SHP77 treated with DMSO at 0.1 percent for 48 hours (cell line): ENCODE measurements at places on chromosomes 5 and 9.

DNA sequence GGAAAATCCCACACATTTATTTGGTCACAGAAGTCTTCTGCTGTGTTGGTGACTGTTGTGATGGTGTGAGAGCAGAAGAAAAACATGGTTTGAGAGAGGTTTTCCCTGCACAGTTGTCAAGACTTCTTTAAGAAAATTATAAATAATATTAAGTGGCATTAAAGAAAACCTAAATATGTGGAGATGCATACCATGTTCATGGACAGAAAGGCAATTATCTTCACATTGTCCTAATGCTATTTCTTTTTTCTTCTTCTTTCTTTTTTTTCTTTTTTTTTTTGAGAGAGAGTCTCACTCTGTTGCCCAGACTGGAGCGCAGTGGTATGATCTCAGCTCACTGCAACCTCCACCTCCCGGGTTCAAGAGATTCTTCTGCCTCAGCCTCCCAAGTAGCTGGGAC is 24.3 kb upstream of the ERGIC1 start:
- no peak for DNase-seq

DNA sequence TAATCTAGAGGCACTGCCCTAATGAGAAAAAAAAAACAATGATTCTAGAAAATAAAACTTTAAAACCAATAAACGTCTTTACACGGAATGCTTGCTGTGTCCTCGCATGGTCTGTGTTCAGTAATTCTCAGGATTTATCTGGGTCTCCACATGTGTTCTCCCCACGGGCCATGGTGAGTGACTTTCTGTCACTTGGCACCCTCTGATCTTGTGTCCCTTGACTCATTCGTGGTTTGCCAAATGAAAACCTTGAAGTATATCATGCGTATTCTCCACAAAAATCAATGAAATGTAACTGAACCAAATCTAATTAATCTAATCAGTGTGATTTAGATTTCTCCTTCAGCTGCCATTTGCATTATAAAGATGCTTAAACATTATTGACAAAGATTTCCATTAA is 48.0 kb downstream of the UBE2QL1 start:
- no peak for DNase-seq

DNA sequence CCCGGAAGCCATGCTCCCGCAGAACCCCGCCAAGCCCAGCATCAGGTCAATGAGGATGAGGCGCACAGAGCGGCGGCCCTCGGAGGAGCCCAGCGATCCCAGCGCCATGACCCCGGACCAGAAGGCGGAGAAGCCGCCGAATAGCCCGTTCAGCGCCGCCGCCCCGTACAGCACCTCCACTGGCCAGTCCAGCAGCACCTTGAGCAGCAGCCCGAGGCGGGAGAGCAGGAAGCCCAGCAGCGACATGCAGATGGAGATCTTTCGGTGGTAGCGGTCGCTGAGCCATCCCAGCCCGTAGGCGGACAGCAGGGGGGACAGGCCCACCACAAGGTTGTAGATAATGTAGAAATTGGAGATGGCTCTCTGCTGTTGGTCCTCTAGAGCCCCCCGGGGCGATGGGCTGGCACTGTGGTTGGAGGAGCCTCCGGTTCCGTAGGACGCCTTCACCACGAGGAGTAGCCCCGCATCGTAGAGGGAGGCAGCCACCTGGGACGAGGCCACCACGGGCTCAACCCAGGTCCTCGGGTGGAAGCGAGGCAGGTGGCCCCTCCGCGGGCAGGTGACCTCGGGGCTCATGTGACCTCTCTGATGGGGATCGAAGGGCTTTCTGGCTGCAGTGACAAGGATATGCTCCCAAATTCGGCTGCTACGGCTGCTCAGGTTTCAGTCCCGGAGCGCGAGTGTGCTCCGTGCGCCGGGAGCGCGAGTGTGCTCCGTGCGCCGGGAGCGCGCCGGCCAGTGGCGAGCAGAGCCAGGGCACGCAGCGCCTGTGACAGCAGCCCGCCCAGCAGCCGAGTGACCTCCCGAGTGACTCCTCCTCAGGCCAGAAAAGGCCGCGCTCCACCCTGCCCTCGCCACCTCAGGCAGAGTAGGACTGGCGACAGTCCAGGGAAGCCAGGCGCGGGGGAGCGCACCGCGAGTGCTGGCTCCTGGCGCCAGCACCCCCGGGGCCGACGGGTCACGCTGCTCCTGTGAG is at the start of gene SLC46A2:
Gene SLC46A2 (minus strand): TSS at position 771 of the 976 bp plus-strand sequence. CDS start 195 bp downstream, at position 576.
- no peak for DNase-seq

GRCh38 chr9:38253200-38253599 is 139.3 kb upstream of the ALDH1B1 start:
- no peak for DNase-seq

DNA sequence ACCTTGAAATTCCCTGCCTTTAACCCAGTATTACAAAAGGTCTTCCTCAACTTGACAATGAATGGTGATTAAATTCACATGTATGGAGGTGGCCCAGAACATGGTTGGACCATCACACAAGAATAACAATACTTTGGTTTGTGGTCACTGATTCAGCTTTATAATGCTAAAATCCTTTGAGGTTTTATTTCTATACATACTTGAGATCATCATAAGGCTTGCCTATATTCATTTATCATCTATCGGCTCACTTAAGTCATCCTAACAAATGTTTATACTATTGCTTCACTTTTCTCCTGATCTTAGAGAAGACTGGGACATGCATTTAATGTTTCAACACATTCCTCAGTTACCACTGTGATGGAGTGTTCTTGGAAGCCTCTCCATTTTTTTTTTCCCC is 191.3 kb downstream of the DMAC1 start:
- DNase-seq = no peak

DNA sequence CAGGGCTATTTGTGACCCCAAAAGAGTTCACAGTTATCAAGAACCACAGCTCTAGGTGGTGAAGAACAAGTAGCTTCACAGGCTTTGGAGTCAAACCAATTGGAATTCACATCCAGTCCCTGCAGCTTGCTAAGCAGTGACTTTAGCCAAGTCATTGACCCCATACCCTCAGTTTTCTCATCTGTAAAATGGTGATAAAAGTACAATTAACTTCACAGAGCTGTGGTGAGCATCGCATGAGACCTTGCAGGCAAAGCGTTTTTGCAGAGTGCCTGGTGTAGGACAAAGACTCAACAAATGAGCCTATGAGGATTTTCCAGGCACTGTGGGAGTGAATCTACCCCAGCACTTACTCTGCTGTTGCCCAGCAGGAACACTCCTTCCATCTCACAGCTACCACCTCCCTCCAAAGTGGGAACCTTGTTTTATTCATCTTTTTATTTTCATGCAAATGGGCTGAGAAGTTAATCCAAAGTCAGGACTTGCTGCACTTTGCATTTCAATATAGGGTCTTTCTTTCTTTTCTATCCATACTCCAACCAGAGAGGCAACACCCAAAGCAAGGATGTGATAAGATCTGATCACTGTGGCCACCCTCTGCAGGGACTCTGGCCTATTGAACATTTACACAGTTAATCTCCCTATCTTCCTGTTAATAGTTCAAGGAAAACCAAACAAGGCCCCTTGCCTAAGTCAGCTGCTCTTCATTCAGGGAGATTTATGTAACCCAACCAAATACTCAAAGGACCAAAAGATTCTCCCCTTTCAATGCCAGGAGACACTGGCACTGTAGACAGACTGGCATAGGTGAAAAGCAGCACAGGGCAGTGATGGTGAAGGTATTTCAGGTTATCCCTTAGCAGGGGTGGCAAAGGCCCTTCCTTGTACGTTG is 41.9 kb downstream of the ABCA1 start:
- no peak for DNase-seq

DNA sequence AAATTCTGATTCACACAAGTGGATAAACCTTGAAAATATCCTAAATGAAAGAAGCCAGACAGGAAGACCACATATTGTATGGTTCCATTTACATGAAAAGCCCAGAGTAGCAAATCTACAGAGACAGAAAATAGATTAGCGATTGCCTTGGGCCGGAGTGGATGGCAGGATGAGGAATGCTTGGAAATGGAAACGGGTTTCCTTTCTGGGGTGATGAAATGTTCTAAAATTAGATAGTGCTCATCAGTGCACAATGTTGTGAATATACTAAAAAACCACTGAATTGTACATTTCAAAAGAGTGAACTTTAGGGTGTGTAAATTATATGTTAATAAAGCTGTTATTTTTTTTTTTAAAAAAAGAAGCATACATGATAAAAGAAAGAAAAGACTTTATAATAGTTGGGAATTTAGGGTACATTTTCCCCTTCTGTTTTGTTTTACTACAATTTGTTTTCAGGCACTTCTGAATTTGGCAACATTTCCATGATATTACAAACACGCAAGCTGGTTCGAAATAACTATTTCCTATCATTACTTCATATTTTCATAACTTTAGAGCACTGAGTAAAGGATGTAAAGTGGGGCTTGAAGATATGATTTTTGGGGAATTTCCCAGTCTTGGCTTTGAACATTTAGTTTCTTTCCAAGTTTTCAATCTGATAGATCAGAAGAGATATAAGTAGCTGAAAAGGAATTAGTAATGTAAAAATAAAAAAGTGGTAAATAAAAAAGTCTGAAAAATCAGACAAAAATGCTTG is 23.9 kb downstream of the SLC35A4 start:
- no peak for DNase-seq

DNA sequence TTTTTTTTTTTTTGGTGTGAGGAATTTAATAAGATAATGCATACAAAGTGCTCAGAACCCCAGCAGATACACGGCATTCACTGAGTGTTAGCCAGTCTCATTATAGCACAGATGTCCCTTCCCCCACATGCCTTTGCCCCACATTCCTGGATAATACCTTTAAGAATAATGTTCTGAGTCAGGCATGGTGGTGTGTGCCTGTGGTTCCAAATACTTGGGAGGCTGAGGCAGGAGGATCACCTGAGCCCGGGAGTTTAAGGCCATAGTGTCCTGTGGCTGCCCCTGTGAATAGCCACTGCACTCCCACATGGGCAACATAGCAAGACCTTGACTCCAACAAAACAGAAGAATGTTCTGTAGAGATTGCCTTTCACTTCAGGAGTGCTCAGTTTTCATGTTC is 24.2 kb upstream of the ANKRD18A start:
- no peak for DNase-seq

DNA sequence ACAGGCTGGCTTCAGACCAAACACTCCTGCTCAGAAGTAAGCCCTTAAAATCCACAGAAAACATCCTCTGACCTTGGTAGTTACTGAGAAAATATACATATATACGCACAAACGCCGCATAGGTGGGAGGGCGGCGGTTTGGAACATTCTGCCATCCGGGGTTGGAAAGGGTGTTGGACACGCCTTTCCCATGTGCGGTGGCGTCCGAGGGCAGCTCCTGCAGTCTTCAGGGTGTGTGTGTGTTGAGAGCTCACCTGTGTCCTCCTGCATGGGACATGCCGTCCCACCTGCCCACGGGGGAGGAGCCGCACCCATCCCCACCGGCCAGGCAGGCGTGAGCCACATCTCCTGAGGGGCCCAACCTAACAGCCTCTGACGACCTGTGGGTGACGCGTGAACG is 28.2 kb downstream of the SLC9A3 start:
- no peak for DNase-seq

GRCh38 chr5:79011219-79011836 is 26.2 kb upstream of the ARSB start:
- DNase-seq = no peak

DNA sequence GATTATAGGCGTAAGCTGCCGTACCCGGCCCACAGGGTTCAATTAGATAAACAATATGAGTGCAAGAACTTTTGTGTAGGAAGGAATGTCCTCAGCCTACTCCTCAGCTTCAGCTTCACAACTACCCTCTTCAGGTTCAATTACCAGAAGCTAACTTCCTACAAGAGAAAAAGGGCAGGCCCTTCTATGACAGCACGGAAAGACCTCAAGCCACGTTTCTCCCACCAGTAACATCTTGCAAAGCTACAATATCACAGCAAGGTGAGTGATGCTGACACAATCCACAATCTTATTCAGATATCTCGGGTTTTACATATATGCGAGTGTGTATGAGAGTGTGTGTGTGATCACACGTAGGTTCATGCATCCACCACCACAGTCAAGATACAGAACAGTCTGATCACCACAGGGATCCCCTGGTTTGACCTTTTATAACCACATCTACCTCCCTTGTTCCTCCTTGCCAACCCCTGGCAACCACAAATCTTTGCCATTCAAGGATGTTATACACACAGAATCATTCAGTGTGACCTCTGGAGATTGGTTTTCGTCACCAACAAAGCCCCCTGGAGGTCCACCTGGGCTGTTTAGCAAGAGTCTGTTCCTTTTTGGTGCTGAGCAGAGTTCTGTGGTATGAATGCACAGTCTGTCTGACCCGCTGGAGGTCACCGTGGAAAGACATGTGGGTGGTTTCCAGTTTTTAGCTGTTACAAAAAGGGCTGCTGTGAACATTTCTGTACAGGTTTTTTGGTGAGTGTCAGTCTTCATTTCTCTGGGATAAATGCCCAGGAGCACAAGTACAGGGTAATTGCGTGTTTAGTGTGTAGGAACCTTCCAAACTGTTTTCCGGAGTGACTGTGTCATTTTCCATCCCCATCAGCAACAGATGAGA is 38.2 kb downstream of the IPPK start:
- no peak for DNase-seq

- no peak for DNase-seq
Measured at GRCh38 chr9:89426384-89426961, 71.4 kb downstream of the SEMA4D start.

DNA sequence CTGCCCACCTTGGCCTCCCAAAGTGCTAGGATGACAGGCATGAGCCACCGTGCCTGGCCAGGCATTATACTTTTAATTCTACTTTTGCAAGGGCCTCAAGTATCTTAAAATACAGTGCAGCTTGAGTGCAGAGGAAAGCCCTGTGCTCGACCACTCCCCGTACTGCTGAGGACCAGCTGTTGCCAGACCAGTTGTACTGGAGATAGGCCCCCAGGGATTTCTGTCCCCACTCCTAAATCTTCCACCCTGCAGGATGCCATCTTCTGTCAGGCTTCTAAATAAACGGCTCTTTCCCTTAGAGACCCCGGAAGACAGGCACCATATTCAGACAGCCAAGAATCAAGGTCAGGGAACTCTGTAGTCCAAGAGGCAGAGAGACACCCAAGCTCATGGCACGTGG is 16.6 kb upstream of the PSMD5 start:
- no peak for DNase-seq

GRCh38 chr9:79089054-79089560 is 482.7 kb upstream of the TLE4 start:
- no peak for DNase-seq

- DNase-seq = no peak
Measured at GRCh38 chr5:66436721-66437120, 159.5 kb upstream of the MAST4 start.

GRCh38 chr5:51279983-51280706 is 103.1 kb upstream of the ISL1 start:
- DNase-seq = peak; percentile 4
